NCI-H2081 (cell line): ENCODE measurements at places on chromosomes 11 and 22.
A peak's percentile ranks its signal among the peaks of the same experiment; 100 is the strongest.

DNA sequence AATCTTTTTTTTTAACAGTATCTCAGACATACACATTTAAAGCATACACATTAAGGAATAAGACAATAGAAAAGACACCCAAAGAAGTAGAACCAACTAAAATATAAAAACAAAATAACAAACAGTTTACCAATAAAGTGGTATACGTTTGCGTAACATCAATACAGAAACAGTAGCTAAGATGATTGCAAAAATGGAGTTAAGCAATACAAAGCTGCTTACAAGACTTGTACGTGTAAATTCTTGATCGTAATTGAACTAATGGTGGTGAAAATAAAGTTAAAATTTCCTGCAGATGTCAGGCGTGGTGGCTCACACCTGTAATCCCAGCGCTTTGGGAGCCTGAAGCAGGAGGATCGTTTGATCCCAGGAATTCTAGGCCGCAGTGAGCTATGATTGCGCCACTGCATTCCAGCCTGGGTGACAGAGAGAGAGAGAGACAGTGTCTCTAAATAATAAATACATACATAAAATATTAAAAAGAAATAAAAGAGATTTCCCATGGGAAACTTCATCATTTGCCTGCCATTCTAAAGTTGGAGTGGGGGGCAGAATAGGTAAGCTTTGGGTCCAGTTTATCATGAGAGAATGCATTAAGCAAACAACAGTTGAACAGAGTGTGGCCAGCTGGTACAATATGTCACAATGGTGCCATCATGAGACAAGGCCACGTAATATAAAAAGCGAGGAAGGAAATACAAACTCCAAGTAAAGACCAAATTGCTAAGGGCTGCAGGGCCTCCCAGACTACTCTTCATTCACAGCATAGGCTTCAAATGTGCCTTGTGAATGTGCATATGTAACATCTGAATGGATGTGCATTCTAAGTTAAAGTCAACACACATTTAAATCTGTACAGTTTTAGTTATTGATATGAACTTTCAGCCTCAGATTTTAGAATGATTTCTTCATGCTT is 38.9 kb upstream of the EED start:
- no peak for DNase-seq

- no peak for DNase-seq
Observed at GRCh38 chr11:71140206-71140919, 112.0 kb downstream of the SHANK2 start.

DNA sequence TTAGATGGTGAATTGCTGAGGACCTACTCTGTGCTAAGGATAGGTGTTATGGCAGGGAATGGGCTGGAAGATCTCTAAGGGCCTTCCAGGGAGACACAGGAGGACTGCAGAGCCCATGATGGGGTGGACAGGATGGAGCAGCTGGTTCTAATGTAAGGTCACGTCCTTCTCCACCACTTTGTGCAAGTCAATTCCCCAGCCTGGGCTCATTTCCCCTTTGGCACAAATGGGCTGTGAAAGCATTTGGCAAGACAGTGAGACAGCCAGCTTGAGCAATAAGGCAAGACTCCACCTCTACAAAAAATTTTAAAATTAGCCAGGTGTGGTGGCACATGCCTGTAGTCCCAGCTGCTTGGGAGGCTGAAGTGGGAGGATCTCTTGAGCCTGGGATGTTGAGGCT is 81.4 kb upstream of the THY1 start:
- DNase-seq = no peak

GRCh38 chr22:27252282-27253049 is 549.1 kb downstream of the MN1 start:
- no peak for DNase-seq

GRCh38 chr11:12602421-12602820 is 71.8 kb upstream of the TEAD1 start:
- no peak for DNase-seq

GRCh38 chr11:110984693-110985092 is 260.8 kb upstream of the POU2AF2 start:
- no peak for DNase-seq

DNA sequence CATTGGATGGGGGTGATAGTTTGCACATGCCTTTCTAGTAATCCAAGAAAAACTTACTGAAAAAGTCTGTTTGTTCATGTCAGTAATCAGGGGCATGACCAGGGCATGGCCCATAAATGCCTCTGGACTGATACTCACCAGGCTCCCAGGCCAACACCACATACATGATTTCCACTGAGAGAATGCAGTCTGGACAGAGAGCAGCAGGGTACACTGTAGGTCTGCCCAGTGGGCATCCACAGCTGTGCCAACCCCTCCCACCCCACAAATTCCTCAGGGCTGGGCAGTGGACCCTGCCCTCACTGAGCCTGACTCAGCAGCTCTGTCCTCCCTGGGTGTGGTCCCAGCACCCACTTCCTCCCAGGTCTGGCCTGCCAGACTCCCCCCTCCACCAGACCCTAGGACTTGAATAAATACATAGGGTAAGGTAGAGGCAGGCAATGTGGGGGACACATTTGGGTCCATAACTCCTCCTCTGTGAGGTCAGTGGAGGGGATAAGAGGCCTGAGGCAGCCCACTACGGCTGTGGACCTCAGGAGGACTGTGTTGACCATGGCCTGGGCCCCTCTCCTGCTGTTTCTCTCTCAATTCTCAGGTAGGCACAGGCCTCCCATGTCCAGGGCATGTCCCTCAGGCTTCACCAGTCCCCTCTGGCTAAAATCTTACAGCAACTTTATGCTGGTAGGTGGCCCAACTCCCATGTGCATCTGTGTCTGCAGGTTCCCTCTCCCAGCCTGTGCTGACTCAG is 92.2 kb upstream of the TOP3B start:
- DNase-seq = no peak

DNA sequence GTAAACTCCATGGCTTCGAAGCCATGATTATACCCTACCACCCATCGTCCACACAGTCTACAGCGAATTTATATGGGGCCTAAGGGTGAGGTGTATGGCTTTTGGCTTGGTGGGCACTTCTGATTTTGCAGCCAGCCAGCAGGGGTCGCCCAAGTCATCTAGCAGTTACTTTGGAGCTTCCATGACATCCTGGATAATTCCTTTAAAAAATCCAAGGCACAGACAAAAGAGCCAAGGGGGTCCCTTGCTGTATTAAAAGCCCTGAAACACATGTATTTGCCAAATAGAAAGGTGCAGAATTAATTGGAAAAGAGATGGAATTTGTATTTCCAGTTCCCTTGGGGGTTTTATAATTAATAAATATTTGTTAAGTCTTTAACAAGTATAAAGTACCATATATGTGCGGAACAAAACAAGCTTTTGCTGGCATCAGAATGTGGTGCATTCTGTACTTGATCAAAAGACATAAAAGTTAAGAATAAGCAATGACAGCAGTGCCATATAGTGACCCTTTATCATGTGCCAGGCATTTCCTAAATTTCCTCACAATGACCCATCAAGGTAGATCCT is 132.8 kb upstream of the PITPNB start:
- peak; percentile 48 for DNase-seq

GRCh38 chr11:117316197-117316961 is at the start of gene BACE1:
BACE1 (minus strand) TSS chr11:117316256; CDS start chr11:117315795, 461 bp downstream.
- peak; percentile 81 for DNase-seq

DNA sequence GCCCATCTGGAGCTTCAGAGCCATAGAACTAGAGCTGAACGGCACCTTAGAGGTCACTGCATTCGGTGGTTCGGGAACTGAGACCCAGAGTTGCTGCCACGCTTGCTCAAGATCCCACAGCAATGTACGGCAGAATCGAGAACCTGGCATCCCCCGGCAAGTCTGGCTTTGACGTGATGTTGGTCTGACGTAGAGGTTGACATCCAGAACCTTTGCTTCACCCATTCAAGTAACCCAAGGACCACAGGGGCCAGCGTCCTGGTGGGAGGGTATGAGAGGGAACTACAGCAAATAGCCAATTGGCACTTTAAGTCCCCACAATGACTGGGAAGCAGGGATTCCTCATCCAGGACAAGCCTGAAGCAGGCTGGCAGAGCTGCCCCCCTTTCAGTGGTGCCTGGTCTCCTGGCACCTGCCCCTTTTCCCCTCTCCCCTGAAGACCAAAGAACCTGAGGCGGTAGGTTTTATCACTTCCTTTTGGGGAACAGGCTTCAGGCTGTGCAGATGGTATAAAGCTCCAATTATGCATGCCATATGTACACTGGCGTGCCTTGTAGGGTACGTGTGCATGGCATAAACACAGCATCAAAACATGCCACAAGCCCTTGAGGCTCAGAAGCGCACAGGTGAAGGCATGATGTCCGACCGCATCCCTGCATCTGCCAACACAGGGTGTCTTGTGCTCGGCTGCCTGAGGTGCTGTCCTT is 15.3 kb upstream of the TEF start:
- no peak for DNase-seq

DNA sequence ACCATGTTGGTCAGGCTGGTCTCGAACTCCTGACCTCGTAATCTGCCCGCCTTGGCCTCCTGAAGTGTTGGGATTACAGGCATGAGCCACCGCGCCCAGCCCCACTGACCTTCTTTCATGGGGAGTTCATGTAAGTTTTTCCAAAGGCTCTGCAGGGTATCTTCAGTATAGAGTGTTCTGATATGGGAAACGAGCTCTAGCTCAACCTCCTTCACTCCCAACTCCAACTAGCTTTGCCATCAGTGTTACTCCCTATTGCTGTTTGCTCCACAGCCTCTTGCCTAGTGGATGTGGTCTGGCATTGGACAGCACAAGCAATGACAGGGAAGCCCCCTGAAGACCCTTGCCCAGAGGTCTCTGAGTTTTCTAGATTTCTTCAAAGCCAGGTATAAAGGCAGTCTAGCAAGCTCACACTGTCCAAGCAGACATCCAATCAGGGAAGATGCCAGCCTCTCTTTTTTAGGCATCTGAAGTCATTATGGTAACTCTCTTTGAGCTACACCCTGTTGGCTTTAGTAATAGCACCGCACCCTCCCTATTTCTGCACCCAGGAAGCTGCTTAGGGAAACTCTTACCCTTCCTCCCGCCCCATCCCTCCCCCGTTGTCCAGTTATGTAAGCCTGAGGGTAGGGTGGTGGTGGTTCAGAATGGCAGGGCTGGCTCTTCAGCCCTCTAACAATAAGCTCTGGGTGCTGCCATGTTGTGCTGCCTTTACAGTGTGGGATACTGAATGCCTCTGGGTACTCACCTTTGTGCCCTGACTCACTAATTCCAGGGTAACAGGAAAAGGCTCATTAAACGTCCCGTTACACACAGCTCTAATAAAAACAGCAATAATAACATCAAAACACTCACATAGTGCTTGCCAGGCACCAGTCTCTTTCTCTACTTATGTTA is 41.4 kb upstream of the CLDN5 start:
- DNase-seq = no peak

DNA sequence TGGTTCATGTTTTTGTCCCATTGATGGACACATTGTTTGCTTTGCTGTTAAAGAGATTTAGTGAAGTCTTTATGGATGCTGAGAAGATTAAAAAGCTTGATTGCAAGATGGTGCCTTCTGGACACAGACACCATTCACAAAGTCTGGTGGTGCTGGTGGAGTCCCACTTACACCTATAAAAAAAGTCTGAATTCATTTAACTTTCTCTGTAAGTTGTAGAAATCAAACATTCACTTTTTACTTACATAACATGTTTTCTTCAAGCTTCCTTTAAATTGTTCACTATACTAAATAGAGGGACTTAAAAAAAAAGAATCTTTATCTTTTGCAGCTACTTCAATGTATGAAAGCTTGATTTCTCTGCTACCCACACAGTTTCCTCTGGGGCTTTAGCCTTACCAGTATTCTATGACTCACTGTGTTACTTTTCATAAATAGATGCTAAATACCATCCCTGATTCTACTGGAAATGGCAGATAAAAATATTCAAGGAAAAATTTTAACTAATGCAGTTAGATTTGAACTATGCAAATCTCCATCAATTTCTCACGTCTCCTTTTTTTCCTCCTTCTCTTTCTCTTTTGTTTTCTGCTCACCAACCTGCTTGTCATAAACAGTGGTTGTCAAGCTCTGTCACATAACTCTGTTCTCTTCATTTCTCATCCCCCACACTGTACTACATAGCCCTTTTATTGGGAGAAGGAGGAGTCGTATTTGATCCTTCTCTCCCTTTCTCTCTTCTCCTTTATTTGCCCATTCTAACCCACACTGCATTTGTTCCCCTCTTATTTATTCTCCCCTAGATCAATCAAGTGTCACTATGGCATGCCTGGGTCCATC is 89.7 kb downstream of the FAM76B start:
- DNase-seq = no peak

DNA sequence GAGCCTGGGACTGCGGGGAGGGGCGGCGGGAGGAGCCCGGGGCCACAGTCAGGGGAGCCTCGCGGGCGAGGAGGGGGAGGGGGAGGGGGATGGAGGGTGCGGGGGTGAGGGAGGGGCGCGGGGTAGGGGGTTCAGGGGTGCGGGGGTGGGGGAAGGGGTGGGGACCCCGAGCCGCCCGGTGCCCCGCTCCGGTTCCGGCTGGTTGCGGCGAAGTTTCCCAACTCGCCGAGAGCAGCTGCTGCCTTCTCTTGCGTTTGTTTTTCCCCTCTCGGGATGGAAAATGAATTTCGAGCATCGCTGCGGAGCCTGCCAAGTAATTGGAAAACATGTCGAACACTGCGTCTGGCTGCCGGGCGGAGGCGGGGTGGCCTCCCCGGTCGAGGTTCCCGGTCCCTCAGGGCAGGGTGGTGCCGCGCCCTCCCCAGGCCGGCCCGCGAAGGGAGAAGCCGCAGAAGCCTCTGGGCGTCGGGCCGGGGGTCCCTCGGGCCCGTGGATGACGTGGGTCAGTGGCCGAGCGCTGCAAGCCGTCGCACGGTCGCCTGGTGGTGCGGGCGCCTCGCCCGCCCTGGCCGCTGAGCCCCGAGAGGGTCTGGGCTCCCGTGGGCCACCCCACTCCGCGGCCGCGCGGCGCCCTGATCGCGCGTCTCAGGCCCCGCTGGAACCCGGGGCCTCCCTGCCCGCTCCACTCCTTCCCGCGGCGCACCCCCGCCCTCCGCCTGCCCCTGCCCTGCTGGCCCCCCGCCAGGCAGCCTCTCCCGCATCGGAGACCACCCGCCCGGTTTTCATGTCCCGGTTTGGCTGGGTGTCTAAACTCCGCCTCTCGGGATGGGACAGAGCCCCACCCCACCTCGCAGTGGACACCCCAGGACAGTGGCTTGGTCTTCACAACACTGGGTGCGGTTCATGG is 12.1 kb downstream of the SPATA19 start:
- peak; percentile 34 for DNase-seq

DNA sequence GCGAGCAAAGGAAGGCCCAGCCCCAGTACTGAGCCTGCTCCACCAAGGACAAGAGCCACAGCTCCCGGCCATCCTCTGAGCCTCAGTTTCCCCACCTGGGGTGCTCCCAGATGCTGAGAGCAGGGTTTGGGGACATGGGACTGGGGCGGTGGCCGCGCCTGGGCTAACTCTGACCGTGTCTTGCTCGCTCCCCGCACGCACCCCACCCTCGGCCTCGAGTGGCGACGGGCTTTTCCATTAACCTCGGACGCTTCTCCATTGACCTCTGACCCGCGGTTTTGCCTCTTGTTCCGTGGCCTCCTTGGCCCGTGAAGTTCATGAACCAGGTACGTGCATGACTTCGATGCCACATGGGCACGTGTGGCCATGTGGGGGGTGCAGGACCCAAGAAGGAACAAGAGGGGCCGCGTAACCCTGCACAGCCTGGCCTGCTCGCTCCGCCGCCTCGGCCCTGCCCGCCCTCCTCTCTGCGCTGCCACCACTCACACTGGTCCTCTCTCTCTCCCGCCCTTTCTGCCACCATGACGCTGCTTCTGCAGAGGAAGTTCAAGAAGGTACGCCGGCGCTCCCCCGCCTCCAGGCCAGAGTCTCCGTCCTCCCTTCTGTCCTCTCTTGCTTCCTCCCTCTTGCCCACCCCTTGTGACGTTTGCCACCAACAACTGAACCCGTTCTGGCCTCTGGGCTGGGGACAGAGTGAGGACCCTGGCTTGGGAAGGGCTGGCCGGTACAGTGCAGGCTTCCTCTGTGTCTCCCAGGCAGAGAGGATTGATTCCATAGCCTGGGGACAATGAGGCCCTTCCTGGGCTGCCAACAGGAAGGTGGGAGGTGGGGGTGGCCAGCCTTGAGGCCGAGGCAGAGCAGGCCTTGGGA is 6.9 kb downstream of the TNNT3 start:
- DNase-seq = no peak
